ENCODE measurements at places on chromosomes 2 and 18. TPM values are rescaled to one million over a fixed set of nuclear protein-coding genes. Genes with fewer than 3 reads are reported as not detected.
A peak's percentile ranks its signal among the peaks of the same experiment; 100 is the strongest.

BIN1 gene
- 36.2 TPM for total RNA-seq

DNA sequence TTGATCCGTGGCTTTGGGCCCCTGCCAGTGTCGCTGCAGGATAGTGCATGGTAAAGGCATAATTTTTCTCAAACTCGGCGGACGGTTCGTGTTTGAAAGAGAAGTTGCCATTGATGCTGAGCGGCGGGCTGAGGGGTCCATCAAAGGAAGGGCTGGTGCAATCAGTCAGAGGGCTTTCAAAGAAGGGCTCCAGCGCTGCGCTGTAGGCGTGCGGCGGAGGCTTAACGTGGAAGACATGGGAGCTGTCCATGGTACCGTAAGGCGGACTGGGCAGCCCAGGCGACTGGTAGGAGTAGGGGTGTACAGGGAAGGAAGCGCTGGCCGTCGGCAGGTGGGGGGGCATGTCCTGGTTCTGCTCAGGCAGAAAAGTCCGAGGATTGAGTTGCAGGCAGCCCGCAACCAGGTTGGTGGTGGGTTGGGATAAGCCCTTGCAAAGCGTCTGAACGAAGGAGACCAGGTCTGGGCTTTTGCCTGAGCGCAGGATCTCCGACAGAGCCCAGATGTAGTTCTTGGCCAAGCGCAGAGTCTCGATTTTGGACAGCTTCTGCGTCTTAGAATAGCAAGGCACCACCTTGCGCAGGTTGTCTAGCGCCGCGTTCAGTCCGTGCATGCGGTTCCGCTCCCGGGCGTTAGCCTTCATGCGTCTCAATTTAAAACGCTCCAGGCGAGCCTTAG is 2.3 kb downstream of the NEUROD1 start:
- DNase-seq, result peak; percentile 86

IMPA2 gene
- total RNA-seq, result 33.7 TPM

ZEB2 gene
- total RNA-seq, result 146 TPM

DNA sequence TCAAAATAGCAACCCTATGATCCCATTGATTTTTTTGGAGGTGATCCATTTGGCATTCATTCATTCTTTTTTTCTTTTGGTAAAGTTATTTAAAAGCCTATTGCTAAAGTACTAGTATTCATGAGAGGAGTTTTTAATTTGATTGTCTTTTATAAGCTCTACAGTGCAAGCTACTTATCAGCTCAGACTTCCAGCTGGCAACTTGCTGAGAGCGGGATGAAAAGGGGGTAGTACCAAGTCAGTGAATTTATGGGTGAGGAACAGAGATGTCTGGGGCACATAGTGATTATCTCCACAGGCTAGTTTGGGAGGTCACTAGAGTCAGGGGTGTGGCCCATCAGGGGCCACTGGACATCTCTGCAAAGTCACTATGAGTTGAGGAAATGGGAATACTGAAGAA is 202.4 kb downstream of the PIK3C3 start:
- DNase-seq, result no peak

Measured in A673 (cell line).